ENCODE measurements at places on chromosomes 12 and 14.

DNA sequence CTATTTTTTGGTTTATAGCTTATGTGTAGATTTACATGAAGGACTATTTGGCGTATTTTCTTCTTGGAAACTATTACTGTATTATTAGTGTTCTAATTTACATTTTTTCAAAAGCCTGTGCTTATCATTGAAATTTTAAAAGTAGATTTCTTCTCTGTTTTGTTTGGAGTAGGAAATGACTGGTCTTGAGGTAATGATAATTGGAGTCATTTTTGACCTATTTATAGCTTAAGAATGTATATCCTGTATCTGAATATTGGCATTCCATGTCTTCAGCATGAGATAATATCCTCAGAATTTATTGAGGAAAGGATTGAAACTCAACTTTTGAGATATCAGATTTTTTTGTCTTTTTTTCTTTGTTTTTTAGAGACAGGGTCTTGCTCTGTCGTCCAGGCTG is 193.4 kb downstream of the ERC1 start:
- DNase-seq, result no peak

DNA sequence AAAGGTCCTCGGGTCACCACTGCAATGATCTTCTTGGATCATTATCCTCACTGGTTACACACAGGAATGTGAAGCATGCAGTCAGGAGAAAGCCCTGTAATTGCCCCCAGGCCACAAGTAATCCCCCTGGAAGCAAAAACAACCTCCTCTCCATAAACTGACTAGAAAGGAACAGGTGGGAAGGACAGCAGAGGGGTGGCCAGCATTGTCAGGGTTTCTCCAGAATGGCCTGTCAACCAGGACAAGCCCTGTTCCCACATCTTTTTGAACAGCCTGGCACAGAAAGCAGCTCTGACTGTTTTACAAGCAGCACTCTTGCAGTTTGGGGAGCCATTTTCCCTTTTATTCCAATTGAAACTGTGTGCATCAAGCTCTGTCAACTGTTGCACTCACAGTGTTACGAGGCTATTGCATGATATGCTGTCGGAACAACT is 36.1 kb downstream of the TMCC3 start:
- DNase-seq, result no peak

DNA sequence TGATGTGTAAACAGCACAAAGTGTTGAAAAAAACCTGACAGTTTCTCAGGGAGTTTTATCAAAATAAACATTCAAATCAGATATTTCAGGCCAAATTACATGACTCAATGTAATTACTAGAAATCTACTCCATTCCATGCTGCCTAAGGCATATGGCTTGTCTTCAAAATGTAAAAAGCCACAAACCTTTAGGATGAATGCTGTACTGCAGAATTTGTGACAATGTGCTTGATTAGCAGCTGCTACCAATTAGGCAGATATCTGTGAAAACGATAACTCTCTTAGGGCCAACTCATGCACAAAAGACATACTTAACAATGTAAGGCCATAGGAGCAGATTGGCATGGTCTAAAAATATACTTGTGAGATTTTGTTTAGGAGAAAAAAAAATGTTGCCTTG is 267.0 kb downstream of the DACT1 start:
- no peak for DNase-seq

DNA sequence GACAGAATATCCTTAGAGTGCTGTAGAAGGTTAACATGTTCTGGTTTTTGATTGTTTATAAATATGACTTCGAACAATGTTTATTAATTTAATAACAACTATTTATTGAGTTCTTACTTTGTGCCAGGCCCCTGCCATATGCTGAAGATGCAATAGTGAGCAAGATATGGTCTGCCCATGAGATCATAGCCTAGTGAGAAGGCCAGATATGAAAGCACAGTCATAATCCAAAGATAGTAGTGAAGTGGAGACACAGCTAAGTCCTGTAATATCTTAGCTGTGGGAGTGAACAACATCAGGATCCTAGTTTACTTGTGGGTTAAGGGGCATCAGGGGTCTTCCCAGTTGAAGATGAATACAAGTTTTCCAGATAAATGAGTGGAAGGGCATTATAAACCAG is 189.4 kb upstream of the FBXO33 start:
- no peak for DNase-seq

- no peak for DNase-seq
Observed at GRCh38 chr14:95495538-95496025, 20.9 kb downstream of the SYNE3 start.
